ENCODE measurements at places on chromosomes 12 and 14.

DNA sequence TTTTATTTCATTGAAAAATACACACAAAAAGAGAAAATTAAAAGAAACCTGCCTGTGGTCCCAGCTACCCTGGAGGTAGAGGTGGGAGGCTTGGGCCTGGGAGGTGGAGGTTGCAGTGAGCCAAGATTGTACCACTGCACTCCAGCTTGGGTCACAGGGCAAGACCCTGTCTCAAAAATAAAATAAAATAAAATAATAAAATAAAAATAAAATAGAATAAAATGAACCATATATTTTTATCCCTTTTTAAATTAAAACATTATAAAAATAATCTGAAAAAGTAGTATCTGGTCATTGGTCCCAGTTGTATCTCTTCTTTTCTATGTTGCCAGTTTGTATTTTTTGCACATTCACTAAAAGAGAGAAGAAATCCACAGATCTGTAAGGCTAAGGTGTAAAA, 16.7 kb upstream of the FAM234B start:
- no peak for DNase-seq

DNA sequence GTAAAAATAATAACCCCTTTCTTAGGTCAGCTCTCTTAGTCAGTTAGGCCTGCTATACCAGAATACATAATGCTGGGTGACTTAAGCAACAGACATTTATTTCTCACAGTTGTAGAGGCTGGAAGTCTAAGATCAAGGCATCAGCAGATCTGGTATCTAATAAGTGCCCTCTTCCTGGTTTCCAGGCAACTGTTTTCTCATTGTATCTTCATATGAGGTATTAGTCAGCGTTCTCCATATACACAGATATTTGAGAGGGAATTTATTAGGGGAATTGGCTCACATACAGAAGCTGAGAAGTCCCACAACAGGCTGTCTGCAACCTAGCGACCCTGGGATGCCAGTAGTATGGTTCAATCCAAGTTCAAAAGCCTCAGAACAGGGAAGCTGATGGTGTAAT, 896.0 kb downstream of the GALC start:
- DNase-seq = no peak

DNA sequence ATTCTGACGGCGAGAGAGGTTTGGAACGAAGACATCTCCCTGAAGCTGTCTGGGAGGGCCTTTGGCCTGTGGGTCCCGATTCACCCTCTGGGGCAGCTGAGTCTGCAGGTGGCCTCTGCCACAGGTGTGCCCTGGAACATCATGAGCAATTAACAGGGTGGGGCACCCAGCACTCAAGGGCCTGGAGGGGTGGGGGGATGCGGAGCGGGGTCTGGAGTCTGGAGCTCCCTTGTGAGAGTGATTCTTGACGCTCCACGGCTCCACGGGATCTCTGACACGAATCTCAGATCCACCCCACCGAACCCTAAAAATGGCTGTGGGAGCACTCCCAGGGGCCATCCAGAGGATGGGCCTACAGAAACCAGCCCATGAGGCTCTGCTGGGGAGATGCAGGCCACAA, 8.3 kb downstream of the ITPK1 start:
- no peak for DNase-seq

- DNase-seq = peak; percentile 71
These were observed 99.1 kb upstream of the NAP1L1 start for GRCh38 chr12:76183459-76184186.

- no peak for DNase-seq
These were observed 995.7 kb downstream of the FLRT2 start for GRCh38 chr14:86525673-86526072.

GRCh38 chr14:44428231-44428945, 78.7 kb downstream of the FSCB start:
- DNase-seq = no peak
